SIG-M5 (cell line): ENCODE measurements at places on chromosomes 5 and 9.

- DNase-seq = no peak
These were observed 110.8 kb downstream of the LHX2 start for GRCh38 chr9:124122321-124122720.

DNA sequence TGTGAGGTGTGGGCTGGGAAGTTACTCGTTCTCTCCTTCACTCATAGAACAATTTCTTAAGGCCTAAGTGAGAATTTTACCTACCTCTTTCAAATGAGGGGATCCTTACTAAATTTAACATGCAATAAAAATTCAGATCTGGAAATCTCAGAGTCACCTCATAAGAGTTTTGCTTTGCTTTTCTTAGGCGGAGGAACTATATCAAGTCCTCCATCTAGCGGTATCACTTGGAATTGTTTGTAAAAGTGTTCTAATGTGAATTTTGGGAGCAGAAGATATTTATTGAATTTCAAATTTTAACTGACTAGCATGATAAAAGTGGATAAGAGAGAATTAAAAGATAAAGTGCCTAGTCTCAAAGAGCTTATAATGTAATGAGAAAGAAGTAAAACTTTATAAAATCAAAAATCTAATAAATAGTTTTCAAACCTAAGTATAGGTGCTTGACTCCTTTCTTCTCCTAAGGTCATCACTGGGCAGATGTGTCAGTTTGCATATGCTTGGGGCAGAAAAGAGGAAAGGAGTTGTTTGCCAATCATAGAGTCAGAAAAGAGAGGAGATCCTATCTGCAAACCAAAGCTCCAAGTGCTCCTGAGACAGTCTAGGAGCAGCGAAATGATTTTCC is 145.7 kb upstream of the DAB2 start:
- DNase-seq = no peak

DNA sequence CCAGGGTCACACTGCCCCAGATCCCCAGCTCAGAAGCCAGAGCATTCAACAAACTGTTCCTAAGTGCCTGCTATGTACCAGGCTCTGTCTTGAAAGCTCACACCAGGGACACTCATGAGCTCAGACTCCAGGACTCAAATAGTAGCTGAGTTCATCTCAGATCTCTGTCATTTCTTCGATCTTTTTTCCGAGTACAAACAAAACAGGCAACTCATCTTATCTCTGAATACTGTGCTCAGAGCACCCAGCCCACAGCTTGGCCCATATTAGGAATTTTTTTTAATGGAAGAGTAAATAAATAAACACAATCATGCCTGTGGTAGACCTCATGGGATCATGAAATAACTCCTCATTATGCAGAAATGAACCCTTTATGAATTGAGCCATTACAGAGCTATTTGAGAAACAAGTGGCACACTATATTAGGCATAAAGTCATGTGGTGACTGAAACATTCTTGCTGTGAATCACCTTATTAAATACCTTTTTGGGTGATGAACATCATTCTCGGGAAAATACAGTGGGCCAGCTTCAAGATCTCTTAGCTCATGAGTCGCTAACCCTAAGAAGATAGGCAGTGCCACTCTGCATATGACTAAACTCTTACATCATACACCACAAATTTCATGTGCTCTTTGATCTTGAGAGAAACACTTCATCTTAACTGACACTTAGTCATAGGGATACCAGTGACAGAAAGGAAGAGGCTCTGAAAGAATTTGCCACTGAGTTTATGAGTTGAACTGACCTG is 9.9 kb downstream of the SH3RF2 start:
- DNase-seq = peak; percentile 44

- DNase-seq = no peak
These were observed 227.0 kb downstream of the PDE4D start for GRCh38 chr5:59666440-59667068.

GRCh38 chr9:129137292-129138143 is 26.3 kb downstream of the PTPA start:
- no peak for DNase-seq

- DNase-seq = no peak
These were observed 77.9 kb downstream of the FNBP1 start for GRCh38 chr9:129964901-129965734.

DNA sequence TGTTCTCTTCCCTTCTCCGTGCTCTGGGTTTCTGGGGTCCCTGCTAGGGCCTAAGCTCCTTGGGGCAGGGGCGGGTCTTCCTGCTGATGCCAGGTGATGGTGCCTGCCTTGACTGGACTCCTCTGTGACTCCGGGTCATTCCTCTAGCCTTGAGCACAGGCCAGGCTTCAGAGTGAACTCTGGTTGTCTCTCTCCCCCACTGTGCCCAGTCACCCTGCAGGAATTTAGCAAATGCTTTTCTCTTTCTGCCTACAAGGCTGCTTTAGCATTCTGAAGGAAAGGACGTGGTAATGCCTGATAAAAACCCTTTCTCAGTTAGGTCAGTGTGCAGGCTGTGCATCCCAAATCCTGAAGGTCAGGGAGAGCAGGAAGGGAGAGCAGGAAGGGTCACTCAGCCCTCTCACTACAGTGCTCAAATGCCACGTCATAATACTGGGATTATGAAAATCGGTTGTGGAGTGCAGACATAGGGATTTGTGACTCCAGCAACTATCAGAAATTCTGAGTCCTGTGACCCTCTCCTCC is 2.7 kb downstream of the CXCL14 start:
- no peak for DNase-seq

GRCh38 chr5:31359839-31360238 is 166.4 kb downstream of the CDH6 start:
- DNase-seq = no peak
